ENCODE measurements at places on chromosomes 2 and 18. TPM values are rescaled to one million over a fixed set of nuclear protein-coding genes. Genes with fewer than 3 reads are reported as not detected.

TMEM163 gene
- under 0.01 TPM for total RNA-seq

GRCh38 chr2:136324966-136325365, 207.0 kb upstream of the CXCR4 start:
- H3K4me3 ChIP-seq, result no peak overlapping the region
- no peak for DNase-seq
- no peaks in the 10 kb centered on the region for H3K36me3 ChIP-seq
- no peaks in the 10 kb centered on the region for H3K4me1 ChIP-seq

GRCh38 chr2:221467610-221468009, 104.5 kb downstream of the EPHA4 start:
- H3K4me1 ChIP-seq, result no peaks in the 10 kb centered on the region
- no peaks in the 10 kb centered on the region for H3K27me3 ChIP-seq
- no peak for DNase-seq
- no peaks in the 10 kb centered on the region for H3K36me3 ChIP-seq
- H3K27ac ChIP-seq, result no peak overlapping the region

DNA sequence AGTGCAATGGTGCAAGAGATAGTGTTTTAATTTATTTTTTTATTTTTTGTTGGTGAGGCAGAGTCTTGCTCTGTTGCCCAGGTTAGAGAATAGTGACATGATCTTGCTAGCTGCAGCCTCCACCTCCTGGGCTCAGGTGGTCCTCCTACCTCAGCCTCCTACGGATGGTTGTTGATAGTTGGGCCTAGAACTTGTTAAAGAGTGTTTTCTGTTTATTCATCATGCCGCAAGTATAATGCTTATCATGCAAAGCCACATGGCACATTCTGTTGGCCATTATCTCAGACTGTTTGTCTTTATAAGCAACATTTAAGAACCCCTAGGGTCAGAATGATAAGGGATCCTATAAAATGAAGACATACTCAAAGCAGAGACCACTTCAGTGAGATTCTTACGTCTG, 1.7 kb downstream of the UGGT1 start:
- no peak for DNase-seq
- H3K27ac ChIP-seq, result no peak overlapping the region
- H3K4me1 ChIP-seq, result no peaks in the 10 kb centered on the region
- H3K4me3 ChIP-seq, result no peak overlapping the region
- H3K27me3 ChIP-seq, result no peaks in the 10 kb centered on the region
- H3K36me3 ChIP-seq, result no peaks in the 10 kb centered on the region

DNA sequence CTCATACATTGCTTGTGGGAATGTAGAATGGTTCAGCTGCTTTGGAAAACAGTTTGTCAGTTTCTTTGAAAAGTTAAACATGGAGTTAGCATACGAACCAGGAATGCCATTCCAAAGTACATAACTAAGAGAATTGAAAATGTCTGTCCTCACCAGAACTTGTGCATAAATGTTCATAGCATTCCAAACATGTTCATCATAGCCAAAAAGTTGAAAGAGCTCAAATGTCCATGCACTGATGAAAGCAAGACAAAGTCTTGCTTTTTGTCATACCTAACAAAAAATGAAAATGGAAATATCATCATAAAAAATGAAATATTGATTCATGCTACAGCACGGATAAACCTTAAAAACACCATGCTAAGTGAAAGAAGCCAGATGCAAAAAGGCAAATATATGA, 408.8 kb upstream of the UBE2E3 start:
- no peak overlapping the region for H3K4me3 ChIP-seq
- no peaks in the 10 kb centered on the region for H3K27me3 ChIP-seq
- peaks cover 14% of the 10 kb centered on the region for H3K4me1 ChIP-seq
- H3K27ac ChIP-seq, result peak overlapping the region; percentile 13

- no peak overlapping the region for H3K27ac ChIP-seq
- no peaks in the 10 kb centered on the region for H3K36me3 ChIP-seq
- no peak overlapping the region for H3K4me3 ChIP-seq
- H3K27me3 ChIP-seq, result no peaks in the 10 kb centered on the region
- no peak for DNase-seq
These were observed 7.8 kb upstream of the FZD7 start for GRCh38 chr2:202025816-202026215.

GRCh38 chr2:72781480-72781879, 44.4 kb downstream of the EXOC6B start:
- no peaks in the 10 kb centered on the region for H3K36me3 ChIP-seq
- no peak overlapping the region for H3K4me3 ChIP-seq
- H3K4me1 ChIP-seq, result no peaks in the 10 kb centered on the region

DNA sequence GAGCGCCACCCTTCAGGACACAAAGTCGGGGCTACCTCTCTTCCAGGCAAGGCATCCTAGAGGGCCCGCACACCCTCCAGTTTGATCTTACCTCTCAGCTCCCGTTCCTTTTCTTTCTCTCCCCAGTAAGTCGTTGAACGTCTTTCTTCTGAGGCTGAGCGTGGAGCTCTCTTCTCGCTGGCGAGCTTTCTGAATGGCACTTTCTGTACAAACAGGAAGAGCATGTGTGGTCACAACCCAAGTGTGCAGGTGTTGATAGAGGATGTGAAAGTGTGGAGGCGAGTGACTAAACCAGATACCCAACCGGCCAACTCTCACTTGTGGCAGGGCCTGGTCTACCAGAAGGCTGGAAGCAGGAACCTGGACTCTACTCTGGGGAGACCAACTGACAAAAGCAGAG, at the start of gene AFF3:
AFF3 (minus strand) TSS at position 198 of the 400 bp plus-strand sequence. CDS start 38,136 bp downstream, outside the sequence.
- no peak for DNase-seq
- H3K4me1 ChIP-seq, result no peaks in the 10 kb centered on the region
- H3K36me3 ChIP-seq, result no peaks in the 10 kb centered on the region
- H3K4me3 ChIP-seq, result no peak within 1 kb of the TSS

- peak overlapping the region; percentile 27 for H3K4me3 ChIP-seq
- DNase-seq, result no peak
- peaks cover 34% of the 10 kb centered on the region for H3K4me1 ChIP-seq
These were observed 45.8 kb downstream of the PTPN2 start for GRCh38 chr18:12838178-12838634.

GRCh38 chr2:166179201-166179600, 51.4 kb upstream of the SCN1A start:
- H3K4me1 ChIP-seq, result no peaks in the 10 kb centered on the region
- H3K27ac ChIP-seq, result no peak overlapping the region
- no peak overlapping the region for H3K4me3 ChIP-seq
- peak; percentile 17 for DNase-seq
- no peaks in the 10 kb centered on the region for H3K36me3 ChIP-seq
- H3K27me3 ChIP-seq, result no peaks in the 10 kb centered on the region

GRCh38 chr2:224951723-224952481, 90.4 kb downstream of the DOCK10 start:
- no peak overlapping the region for H3K4me3 ChIP-seq
- no peaks in the 10 kb centered on the region for H3K27me3 ChIP-seq
- DNase-seq, result peak; percentile 62
- H3K4me1 ChIP-seq, result peaks cover 29% of the 10 kb centered on the region
- peak overlapping the region; percentile 43 for H3K27ac ChIP-seq

All from osteoblast (primary cell).